Fibroblast of skin of right biceps (primary cell): ENCODE measurements at places on chromosomes 2 and 18.

DNA sequence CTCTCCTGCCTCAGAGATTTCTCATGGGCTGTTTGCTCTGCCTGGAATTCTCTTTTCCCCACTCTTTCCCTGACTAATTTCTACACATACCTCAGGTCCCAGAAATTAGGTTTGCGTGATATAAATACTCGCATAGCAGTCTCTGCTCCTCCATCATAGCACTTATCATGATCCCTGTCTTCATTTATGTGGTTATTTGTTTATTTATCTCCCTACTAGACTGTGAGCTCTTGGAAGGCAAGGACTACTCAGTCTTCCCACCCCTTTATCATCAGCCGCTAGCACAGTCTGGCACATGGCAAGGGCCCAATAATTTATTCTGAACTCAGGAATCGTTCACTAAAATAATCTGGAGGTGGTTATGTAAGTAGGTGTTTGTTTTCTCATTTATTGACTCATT lies 79.3 kb downstream of the ADCYAP1 start:
- no peak for DNase-seq

DNA sequence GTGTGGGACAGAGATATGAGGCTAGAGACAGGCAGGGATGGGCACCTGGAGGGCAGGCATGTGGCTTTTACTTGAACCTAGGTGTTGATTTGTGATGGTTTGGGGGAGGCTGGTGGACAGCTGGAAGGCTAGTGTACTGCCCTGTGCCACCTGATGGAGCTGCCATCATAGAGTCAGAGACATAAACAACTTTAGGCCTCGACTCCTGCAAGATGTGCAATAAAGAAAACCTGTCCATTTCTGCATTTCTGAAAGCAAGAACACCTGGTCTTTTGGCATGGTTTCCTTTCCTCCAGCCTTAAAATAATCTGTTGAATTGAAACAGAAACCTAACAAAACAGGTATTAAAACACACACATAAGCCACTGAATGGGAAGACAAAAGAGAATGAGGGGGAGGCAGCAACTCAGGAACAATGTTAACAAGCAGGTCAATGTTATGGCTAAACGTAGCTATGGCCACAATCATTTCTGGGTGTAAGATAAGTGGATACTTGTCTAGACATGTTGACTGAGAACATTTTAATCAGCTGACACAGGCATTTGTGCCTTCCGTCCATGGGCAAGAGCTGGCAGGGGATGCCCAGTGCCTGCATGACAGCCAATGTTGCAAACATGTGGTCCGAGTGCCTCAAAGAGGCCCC lies 87.8 kb downstream of the KCTD1 start:
- no peak for DNase-seq

DNA sequence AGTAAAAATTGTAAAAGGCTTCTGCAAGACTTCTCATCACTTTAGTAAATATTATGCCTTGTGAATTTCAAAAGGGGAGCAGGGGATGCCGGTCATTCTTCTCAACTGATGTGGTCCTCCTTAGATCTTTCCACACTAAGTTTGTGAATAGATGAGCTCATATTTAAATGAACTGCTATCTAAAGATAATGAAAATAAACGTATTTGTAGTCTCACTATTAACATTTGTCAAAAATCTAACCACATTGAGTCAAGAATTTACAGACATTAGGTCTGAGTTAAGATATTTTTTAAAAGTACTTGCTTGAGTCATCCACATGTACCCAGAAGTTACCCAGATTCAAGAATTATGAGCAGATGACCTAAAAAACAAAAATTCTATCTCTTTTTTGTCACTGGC lies 6.5 kb downstream of the PRPF40A start:
- peak; percentile 34 for DNase-seq

DNA sequence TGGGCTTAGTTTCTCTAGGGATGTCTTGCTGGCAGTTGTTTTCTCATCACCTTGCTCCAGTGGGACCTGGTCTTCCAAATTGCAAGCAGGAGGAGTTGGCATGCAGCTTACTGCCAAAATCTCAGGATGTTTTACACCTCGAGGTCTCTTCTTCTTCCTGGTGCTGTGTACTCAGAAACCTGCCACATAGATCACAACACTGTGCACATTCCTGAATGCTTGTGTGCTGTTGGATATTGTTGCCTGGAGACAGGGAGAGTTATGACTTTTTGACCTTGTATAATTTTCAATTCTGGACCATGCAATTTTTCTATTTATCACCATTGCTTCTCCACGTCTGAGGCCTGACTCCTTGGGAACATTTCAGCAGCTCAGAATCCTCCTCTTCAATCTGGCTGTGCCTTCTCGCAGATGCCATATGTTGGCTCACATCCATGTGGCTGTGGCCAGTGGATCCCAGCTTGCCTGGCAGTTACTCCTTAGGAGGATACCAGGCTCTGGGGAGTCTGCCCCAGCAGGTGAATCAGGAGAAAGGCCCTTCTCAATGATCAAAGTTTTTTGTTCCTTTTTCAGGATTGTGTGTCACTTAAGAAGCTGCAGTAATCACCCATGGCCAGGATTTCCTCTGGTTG lies 489.3 kb downstream of the TSN start:
- DNase-seq, result no peak

DNA sequence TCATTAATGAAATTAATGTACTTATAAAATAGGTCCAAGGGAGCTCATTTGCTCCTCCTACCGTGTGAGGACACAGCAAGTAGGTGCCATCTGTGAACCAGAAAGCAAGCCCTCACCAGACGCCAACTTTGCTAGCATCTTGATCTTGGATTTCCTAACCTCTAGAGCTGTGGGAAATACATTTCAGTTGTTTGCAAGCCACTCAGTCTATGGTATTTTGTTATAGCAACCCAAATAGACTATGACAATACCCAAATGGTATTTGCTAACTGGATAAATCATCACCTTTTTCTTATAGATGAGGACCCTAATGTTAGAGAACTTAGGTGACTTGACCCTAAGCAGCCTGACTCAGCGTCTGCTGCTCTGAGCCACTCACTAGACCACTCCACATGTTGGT lies 379.6 kb downstream of the HRH4 start:
- DNase-seq, result peak; percentile 63

DNA sequence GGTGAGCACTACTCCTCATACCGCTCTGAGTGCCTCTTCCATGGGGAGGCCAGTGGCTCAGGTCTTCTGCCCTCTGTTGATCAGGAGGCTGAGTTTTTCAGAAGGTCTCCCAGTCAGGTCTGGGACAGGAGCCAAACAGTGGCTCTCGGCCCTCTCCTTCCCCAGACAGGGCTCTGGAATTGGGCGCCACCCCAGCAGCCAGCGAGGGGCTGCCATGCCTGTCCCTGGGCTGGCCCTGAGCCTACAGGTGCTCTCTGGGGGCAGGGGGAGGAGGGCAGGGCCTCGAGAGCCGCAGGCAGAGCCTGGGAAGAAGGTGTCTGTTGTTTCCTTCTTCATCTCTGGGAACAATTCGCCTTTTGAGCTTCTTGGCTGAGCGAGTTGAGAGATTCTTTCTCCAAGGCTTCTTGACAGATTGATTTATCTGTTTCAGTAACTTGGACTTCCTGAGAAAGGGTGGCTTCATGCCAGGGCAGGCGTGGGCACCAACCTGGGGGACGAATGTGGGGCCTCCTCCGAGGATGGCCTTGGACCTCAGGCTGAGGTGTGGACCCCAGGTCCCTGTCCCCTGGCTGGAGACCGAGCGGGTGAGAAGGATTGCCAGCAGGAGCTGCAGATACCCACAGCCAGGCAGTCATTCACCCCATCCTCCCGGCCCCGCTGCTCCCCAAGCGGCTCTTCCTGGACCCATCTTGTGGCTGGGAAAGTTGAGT lies 64.7 kb upstream of the GLI2 start:
- DNase-seq, result peak; percentile 18

DNA sequence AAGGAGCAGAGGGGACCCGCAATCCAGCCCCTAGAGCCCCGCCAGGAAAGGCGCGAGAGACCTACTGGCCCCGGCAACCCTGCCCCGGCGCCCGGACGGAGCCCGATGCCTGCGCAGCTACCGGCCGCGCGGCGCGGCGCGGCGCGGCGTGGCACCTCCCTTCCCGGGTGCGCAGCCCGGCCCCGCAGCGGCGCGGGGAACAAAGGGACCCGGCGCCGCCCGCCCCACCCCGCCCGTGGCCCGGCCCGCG lies 307 bp downstream of the CDH2 start:
- DNase-seq, result no peak

GRCh38 chr2:197556456-197556855 lies 40.6 kb downstream of the MOB4 start:
- DNase-seq, result peak; percentile 36

DNA sequence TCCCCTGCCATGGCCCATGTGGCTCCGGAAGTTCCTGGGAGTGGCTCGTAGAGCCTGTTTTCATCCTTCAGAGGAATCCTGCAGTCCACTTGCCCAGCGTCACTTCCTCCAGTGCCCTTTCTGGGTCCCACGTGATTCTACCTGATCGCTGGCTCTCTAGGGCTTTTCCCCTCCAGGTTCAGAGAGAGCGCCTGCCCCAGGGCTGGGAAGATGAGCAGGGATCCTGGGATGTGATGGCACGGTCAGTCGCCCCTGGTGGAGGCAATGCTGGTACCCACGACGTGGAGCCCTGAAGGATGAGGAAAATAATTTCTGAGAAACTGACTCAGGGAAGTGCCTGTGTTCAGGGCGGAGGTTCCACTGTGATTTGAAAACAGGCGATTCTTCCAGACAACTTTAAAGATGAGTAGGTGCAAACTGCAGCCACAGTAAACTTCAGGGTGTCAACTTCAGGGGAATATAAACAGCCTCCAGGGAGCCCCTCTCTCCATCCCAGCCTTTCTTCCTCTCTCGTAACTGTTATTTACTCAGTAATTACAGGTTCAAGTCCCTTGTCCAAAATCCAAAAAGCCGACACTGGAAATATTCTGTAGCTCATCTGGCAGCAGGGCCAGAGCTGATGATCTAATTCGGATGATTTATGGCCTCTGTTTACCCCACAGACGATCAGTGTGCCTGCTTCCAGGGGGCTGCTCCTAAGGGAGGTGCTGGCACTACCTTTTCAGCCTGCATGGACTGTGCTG lies 105.9 kb downstream of the AGAP1 start:
- no peak for DNase-seq

GRCh38 chr2:172460780-172461201 lies 33.4 kb downstream of the ITGA6 start:
- peak; percentile 38 for DNase-seq

DNA sequence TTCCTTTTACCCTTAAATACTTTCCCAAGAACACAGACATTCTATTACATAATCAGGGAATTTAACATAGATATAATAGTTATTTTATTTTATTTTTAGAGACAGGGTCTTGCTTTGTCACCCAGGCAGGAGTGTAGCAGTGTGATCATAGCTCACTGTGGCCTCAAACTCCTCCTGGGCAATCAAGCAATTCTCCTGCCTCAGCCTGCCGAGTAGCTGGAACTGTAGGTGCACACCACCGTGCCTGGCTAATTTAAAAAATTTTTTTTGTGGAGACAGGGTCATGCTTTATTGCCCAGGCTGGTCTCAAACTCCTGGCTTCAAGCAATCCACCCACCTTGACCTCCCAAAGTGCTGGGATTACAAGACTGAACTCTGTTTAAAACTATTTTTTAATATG lies 45.6 kb downstream of the SLC4A1AP start:
- DNase-seq, result no peak

DNA sequence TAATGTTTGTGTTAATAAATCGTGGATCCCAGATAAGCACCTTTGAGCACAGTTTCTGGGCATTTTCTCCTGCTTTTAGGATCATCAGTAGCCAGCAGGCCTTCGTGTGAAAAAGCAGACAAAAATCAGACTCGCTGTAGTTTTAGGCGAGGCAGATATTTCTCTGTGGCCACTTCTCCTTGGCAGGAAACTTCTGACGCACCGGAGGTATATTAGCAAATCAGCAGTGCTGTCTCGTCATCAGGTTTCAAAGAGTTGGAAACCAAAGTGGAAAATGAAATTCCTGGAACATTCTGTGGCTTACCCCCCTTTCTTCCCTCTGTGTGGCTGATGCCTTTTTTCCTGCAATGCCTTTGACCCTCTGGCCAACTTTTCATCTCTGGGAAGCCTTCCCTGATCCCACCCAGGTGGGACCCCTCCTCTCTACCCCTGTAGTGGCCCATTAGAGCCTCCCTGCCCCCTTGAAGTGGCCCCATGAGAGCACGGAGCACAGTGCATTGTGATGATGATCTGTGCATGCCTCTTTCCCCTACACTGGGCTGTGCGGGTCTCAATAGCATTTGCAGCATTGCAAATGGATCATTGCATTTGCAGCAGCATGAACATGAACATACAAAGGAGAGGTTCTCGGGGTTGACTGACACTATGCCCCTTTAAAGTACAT lies 93.3 kb downstream of the RNF144A start:
- peak; percentile 95 for DNase-seq

DNA sequence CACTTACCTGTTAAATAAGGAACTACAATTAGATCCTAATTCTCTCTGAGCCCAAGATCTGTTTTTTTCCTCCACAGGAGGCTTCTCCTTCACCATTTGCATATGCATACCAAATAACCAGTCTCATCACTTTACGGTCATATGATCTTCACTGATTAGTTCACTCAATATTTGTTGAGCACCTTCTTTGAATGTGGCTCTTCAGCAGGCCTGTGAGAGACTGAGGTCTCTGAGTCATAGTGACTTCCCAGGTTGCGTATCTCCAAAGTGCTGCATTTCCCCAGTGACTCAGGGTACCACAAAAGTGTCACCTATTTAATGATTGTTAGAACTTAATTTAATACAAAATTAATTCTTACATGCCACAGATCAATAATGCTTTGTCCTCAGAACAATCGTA lies 108.8 kb upstream of the TRIB2 start:
- peak; percentile 61 for DNase-seq

DNA sequence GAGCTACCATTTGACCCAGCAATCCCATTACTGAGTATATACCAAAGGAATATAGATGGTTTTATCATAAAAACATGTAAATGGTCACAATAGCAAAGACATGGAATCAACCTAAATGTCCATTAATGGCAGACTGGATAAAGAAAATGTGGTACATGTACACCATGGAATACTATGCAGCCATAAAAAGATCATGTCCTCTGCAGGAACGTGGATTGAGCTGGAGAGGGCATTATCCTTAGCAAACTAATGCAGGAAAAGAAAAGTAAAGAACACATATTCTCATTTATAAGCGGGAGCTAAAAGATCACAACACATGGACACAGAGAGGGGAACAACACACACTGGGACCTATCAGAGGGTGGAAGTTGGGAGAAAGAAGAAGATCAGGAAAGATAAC lies 22.9 kb downstream of the SLC38A11 start:
- no peak for DNase-seq

GRCh38 chr18:23998820-23999219 lies 15.7 kb upstream of the TTC39C start:
- no peak for DNase-seq
